ENCODE measurements at places on chromosomes 13 and 19.
A peak's percentile ranks its signal among the peaks of the same experiment; 100 is the strongest.

DNA sequence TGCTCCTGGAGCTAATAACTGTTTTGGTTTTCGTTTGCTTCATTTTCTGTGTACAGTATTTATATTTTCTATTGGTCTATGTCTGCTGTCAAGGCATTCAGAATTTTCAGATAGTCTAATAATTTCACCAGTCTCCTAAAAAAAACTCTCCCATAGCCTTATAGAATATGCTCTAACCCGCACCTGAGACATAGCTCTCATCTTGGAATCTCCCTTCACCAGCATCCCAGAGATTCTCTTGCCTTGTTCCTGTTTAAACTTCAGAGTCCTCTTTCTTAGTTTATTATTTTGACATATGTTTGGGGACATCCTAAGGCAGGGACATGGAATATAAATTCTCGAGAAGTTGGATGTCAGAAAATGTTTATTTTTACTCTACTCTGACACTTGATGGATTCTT lies 58.3 kb upstream of the MED4 start:
- DNase-seq: no peak

GRCh38 chr13:73933795-73934194 lies 200.4 kb downstream of the KLF12 start:
- no peak for DNase-seq

DNA sequence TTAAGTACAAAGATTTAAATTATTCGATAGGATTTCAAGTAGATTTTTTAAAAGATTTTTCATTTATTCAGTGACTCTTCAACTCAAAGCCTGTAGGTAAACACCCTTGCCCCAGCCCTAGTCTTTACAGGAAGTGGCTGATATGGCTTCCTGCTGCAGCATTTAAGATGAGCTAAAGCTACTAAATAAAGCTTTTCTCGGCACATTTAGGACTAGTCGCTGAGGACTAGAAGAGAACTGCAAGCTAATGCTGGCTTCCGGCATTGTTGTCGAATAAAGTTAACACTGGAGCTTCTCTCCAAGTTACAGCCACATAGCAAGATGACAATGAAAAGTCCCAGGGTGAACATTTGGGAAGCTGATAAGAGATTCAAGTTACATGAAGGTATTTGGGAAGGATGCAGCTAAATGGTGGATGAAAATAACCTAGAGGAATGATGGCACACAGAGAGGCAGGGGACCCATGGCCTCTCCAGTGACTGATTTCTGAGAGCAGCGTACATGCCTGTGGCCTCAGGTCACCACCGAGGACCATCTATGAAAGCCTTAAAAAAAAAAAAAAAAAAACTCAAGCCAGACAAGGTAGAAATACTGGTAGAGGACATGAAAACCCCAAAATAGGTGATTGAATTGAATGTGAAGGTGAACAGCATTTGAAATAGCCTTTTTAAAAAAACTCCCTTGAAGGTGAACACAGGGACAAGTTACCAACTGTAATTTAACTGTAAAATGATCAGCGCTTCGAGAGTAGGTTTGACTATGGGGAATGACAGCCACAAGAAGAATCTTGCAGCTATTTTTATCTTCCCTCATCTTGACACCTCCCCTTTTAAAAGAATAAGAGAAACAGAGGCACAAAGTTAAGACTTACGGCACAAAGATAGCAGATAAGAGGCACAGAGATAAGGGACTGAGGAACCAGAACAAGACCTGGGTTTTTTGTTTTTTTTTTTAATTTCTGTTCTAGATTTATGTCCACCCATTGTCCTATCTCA lies 155.4 kb downstream of the DCT start:
- DNase-seq: peak; percentile 3

GRCh38 chr19:42148266-42148665 lies 16.0 kb upstream of the POU2F2 start:
- no peak for DNase-seq

- DNase-seq: no peak
These were observed 46.1 kb upstream of the TUBGCP3 start for GRCh38 chr13:112634102-112634501.

- DNase-seq: no peak
These were observed 78.8 kb upstream of the UBL3 start for GRCh38 chr13:29929062-29929847.

DNA sequence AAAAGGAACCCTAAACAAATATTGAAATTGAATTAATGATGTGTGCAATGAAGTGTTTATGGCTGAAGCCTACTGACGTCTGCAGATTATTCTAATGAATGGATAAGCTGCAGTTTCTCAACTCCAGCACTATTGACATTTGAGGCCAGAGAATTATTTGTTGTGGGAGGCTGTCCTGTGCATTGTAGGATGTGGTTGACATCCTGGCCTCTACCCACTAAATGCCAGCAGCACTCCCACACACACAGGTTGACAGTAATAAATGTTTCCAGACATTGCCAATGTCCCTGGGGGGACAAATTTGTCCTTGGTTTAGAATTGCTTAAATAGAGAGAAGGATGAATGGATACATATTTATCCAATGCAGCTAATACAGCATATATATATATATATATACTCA lies 19.2 kb upstream of the MYH14 start:
- no peak for DNase-seq

DNA sequence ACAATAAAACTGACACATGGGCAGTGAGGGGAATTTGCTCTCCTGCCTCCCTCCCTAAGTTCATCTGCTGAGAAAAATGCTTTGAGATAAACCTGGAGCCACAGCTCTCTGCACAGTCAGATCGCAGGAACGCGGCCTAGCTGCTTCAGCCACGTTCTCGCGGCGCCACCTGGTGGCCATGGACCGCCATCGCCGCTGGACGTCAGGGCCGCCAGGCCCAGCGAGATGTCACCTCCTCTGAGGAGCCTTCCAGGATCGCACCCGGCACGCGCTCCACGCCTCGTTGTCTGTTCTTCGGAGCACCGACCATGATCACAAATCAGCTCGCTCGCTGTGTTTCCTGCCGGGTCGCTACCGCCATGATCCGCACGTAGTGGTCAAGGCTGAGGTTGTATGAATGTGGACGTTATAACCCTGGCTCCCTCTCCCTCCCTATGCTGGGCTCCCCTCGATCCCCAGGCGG lies 20.6 kb upstream of the USP29 start:
- peak; percentile 32 for DNase-seq
